ENCODE measurements at places on chromosomes 13 and 19.

GRCh38 chr19:14507704-14508542 lies 10.3 kb downstream of the DNAJB1 start:
- no peak for DNase-seq

- DNase-seq: no peak
Measured at GRCh38 chr19:1472231-1473084, 6.6 kb downstream of the C19orf25 start.

GRCh38 chr19:29886586-29886985 lies 55.5 kb upstream of the URI1 start:
- DNase-seq: no peak

DNA sequence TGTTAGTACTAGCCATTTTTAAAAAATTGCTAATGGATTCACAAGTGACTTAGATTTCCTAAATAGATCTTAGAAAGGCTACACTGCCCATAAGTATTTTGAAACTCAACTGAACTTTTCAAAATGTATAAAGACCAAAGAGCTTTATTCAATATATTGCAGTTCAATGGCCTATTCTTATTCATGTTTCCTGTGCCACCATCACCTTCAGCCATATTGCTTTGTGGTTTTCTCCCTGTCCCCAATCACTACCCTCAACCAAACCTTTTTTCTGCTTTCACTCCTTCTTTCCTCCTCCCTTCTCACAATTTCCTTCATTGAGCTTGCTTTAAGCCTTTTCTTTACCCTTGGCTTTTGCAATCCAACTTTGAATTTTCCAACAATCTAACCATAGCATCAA lies 100.9 kb downstream of the MYCBP2 start:
- DNase-seq: no peak

DNA sequence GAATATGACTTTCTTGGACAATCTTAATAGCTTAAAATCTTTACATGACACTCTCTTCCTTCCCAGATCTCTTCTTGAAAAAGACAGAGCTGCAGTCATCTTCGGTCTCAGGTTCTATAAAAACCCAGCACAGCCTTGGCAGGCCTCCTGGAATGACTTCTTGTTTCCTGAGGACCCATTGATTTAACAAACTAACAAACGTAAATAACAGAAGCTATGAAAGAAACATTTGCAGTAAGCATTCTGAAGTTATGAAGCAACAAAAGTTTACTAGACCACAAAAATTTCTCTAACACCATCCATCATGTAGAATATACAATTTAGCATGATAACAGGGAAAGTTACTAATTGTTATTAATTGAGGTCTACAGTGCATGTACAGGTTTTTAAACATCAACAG lies 62.8 kb upstream of the STARD13 start:
- DNase-seq: no peak

DNA sequence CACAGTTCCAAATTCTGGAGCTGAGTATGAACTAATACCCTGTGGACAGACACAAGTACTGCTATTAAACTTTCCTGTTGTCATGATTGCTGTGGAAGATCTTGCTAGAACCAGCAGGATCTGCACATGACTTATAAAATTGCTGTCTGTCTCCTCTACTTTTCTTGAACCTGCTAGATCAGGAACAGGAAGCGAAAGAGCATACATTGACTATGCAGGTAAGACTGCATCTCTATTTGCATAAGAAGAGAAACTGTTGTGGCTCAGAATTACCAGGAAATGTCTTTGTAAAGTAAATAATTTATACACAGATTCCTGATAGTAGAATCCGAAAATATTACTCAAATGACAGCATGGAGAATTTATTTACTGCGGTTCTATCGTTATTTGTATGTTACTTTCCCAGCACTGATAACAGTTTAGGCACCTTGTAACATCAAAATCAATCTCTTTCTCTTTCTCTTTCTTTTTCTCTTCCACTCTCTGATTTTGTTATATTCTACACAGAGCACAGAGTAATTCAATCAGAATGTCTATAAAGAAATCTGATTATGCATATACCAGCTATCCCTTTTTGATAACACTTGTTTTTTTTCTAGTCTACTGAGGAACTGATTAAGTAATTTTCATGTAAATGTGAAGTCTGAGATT lies 226.5 kb downstream of the MYO16 start:
- DNase-seq: no peak

GRCh38 chr13:26998292-26998691 lies 173.3 kb downstream of the USP12 start:
- no peak for DNase-seq

DNA sequence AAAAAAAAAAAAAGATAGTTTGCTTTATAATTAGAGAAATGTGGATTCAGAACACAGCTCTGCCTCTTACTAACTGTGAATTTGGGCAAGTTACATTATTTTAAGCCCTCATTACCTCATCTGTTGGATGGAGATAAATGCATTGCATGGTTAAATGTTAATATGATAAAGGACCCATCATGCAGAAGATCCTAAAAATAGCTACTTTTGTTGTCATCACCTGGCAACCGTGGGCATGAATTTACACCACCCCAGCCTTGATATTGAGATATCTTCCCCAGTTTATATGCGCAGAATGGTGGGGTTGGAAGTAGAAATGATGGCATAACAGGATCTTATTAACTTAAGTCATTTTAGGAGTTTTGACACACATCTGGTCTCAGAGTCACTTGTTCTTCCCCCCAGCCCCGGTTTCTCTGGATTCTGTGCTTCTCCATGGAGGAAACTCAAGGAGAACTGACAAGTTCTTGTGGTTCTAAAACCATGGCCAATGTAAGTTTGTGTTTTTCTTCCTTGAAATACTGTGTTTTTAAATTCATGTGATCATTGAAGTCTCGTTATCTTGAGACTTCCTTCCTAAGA lies 8.9 kb downstream of the ZNF546 start:
- DNase-seq: no peak
